H7 (cell line): ENCODE measurements at places on chromosomes 7 and 10.

DNA sequence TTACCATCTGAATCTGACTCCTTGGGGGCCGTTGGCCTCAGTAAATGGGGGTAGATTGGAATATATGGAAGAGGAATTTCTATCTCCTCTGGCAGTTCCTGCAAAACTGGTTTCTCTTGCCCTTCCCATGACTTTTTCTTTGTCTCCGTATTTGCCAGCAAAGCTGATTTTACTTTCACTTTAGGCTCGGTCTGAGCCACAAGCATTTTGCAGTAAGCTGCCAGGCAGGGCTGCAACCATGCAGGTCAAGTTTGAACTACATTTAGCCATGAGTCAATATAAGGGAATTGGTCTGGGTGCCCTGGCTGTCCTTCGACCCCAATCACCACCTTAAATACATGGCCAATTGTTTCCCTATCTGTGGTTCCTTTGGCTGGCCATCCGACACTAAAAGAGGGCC, 104.3 kb downstream of the TRIM24 start:
- DNase-seq: no peak

GRCh38 chr10:97497572-97498075, 598 bp downstream of the MMS19 start:
- DNase-seq: peak; percentile 83

- DNase-seq: no peak
These were observed 57.3 kb downstream of the INPP5F start for GRCh38 chr10:119782981-119783664.

DNA sequence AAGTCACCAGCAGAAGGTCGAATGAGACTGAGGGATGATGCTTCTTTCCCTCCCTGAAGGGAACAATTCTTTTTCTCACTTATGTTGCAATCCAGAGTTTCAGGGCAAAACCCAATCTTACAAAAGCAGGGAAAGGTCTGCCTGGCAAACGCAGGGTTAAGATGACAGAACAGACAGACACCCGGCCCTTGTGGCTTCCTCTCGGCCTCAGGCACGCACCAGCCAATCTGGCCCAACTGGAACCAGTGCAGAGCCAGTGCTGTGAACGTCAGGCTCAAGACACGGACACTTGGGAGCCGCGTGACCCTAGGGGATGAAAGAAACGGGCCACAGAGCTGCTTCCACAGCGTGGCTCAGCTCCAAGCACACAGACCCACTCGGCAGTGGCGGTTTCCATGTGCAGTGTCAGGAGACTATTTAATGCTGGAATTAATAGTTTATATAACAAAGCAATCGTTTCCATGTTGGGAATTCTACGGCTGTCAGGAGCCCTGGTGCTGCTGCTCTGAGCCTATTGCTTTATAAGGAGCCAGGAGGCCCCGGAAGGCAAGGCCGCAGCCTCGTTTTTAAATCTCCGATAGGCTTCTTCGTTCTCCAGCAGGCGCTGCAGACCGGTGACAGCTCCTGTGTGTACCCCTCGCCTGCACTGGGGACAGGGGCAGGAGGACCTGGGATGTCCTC, 198.4 kb downstream of the DIP2C start:
- DNase-seq: no peak
